ENCODE measurements at places on chromosomes 6 and 20. TPM values are rescaled to one million over a fixed set of nuclear protein-coding genes. Genes with fewer than 3 reads are reported as not detected.

Gene FAXC
- total RNA-seq = not detected

DNA sequence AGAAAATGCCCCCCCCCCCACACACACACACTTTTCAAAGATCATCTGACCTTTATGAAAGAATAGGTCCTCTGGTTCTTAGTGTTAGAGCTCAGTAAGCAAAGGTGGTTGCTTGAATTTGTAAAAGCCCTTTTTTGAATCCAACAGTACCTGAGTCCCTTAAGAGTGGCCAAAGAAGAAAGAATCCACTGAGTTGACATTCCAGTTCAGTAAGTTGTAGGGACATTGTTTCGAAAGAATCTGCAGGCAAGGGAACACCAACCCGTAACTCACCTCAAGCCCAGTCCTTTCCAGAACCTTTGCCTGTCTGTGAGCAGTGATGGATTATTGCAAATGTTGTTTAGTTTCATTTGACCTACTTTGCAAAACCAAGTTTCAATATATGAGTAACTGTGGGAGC lies 64.2 kb upstream of the MAP3K4 start:
- H3K4me1 ChIP-seq = no peaks in the 10 kb centered on the region
- H3K27ac ChIP-seq = no peak overlapping the region
- H3K27me3 ChIP-seq = no peaks in the 10 kb centered on the region
- no peaks in the 10 kb centered on the region for H3K36me3 ChIP-seq

GRCh38 chr6:130923350-130923749 lies 96.1 kb downstream of the SMLR1 start:
- no peaks in the 10 kb centered on the region for H3K36me3 ChIP-seq
- no peak for DNase-seq
- H3K4me3 ChIP-seq = no peak overlapping the region
- H3K27me3 ChIP-seq = no peaks in the 10 kb centered on the region
- peaks cover 2% of the 10 kb centered on the region for H3K4me1 ChIP-seq

GRCh38 chr6:2127484-2127911 lies 117.9 kb downstream of the GMDS start:
- no peaks in the 10 kb centered on the region for H3K4me1 ChIP-seq
- H3K27me3 ChIP-seq = no peaks in the 10 kb centered on the region
- no peaks in the 10 kb centered on the region for H3K36me3 ChIP-seq
- H3K4me3 ChIP-seq = no peak overlapping the region
- H3K27ac ChIP-seq = peak overlapping the region; percentile 12

- H3K4me3 ChIP-seq = peak within 1 kb of the TSS; percentile 69
- DNase-seq = peak; percentile 96
- peaks cover 62% of the 10 kb centered on the region for H3K4me1 ChIP-seq
- H3K27me3 ChIP-seq = no peaks in the 10 kb centered on the region
- peak within 1 kb of the TSS; percentile 83 for H3K27ac ChIP-seq
- no peaks in the 10 kb centered on the region for H3K36me3 ChIP-seq
These were observed at the start of gene PMEPA1 for GRCh38 chr20:57709823-57710799. PMEPA1 (minus strand) TSS chr20:57710015; CDS start chr20:57709582, 433 bp downstream.

DNA sequence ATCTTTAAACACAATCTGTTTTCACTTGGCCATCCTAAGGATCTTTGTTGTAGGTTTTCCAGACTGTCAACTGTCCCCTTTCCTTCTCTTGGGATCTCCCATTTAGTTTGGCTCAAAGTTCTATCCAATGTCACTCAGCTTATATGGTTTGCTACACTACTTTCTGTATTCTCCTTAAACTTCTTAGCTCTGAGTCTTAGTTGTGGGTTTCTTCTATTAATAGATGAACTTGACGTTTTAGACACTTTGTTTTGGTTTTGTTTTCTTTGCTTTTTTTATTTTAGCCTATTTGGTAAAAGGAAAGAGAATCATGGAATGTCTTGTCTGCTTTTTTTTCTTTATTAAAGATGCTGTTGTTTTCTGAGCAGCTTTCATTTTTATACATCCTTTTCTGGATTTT lies 11.4 kb downstream of the RMND1 start:
- H3K4me3 ChIP-seq = no peak overlapping the region
- no peak overlapping the region for H3K27ac ChIP-seq
- DNase-seq = no peak
- no peaks in the 10 kb centered on the region for H3K27me3 ChIP-seq
- peaks cover 3% of the 10 kb centered on the region for H3K36me3 ChIP-seq

DNA sequence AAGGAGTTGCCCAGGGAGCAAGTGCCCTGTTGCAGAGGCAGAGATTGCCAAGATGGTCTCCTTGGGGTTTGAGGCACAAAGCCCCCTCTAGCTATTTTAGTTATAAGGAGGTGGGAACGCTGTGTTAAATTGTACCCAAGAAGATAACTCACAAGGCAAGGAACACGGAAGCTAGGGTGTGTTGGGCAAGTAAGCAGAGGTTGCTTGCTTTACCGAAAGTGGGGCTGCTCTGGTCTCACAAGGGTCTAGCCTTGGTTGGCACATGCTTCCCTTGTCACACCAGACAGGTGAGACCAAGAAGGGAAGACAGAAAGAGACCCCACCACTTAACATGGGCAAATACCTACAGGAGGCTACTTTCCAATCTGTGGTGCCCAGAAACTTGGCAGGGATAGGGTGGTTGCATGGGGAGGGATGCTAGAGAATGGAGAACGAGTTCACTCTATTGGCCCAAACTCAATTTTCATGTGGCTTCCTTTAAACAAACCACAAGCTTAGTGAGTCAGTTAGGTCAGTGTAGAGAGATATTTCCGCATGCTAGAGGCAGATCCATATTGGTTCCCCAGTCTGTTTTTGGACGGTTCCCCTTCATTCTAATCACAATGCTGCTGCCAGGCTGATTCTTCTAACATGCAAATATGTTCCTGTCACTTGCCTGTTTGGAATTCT lies 42.4 kb downstream of the PLAGL1 start:
- no peaks in the 10 kb centered on the region for H3K36me3 ChIP-seq
- peaks cover 7% of the 10 kb centered on the region for H3K4me1 ChIP-seq
- H3K27ac ChIP-seq = no peak overlapping the region
- no peaks in the 10 kb centered on the region for H3K27me3 ChIP-seq

Gene RNF144B
- total RNA-seq = 33.6 TPM

DNA sequence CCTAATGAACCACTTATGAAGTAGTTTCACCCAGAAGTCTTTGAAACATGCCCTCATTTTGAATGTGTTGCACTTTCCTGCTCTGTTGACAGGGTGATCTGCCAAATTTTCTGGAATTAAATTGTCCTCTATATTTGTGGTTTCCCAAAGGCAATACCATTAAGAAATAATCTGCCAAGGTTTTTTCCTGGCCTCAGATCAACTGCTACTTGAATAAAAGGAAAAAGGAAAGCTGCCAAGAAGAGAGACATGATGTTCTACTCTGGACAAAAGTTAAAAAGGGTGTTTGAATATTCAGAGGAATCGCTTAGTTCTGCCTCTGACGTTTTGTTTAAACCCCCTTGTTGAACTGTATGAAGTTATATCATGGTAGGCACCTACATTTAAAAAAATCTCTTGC lies 37.4 kb upstream of the ARMH2 start:
- DNase-seq = no peak
- no peak overlapping the region for H3K27ac ChIP-seq
- no peaks in the 10 kb centered on the region for H3K4me1 ChIP-seq
- H3K27me3 ChIP-seq = no peaks in the 10 kb centered on the region

GRCh38 chr20:42531508-42531961 lies 658.2 kb downstream of the PTPRT start:
- no peak overlapping the region for H3K4me3 ChIP-seq
- no peak overlapping the region for H3K27ac ChIP-seq
- H3K27me3 ChIP-seq = no peaks in the 10 kb centered on the region
- DNase-seq = no peak
- no peaks in the 10 kb centered on the region for H3K36me3 ChIP-seq

Gene PRDM13
- not detected for total RNA-seq

DNA sequence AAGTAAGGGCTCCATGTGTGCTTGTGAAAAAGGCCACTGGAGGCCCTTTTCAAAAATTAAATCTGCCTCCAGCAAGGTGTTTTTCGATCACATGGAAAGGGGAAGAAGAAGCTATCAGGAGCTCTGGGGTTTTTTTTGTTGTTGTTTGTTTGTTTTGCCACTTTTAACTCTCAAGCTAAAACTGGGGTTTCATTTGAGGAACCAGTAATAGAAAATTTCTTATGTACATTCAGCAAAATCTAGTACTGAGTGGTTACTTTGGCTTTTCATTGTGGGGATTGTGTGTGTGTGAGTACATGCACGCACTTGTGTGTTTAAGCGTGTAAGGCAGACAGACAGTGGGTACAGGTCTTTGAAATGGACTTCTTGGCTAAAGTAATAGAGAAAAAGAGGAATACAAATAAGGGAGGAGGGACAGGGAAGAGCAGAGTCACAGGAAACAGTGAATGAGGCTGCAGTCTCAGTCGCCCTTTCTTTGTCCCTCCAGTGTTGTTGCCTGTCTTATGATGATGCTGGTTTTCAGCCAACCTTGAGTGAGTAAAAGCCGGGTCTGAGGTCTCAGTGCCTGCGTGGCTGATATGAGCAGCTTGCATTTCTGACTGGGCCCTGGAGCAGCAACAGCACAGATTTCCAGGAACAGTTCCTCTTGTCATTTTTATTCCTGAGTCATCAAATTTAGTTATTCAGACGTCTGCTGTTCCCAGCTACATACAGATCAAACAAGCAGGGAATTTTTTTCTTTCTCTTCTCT lies 26.2 kb downstream of the SLC16A10 start:
- H3K4me1 ChIP-seq = peaks cover 36% of the 10 kb centered on the region
- H3K4me3 ChIP-seq = peak overlapping the region; percentile 10
- peak overlapping the region; percentile 85 for H3K27ac ChIP-seq
- no peaks in the 10 kb centered on the region for H3K27me3 ChIP-seq

GRCh38 chr6:28137505-28137981 lies 4.1 kb upstream of the ZKSCAN8 start:
- H3K36me3 ChIP-seq = peaks cover 7% of the 10 kb centered on the region
- H3K4me3 ChIP-seq = peak overlapping the region; percentile 90
- H3K27ac ChIP-seq = peak overlapping the region; percentile 90
- no peaks in the 10 kb centered on the region for H3K27me3 ChIP-seq
- peaks cover 14% of the 10 kb centered on the region for H3K4me1 ChIP-seq

Gene DLL1
- 5.3 TPM for total RNA-seq

DNA sequence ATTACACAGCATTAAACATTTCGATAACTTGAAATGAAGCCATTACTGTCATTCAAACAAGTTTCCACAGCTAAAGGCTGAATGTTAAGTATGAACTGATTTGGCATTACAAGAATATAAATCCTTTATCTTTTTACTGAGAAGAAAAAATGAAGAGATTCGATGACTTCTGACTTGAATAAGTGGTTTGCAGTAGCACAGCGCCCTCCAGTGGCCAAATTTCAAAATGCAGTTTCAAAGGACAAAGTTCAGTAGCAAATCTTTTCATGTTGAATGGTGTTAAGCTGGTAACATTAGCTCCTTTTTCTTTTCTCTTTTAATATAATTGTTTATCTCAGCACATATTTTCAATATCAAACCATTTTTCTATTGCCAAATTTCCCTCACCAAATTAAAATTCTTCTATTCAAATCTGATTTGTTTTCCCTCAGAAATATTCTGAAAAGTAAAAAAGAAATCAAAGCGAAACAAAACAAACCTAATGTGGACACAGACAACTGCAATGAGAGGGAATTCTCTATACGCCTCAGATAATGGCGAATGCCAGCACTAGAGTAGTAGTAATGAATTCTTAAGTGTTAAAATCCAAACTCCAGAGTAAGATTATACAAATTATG lies 145.7 kb downstream of the BTBD9 start:
- H3K36me3 ChIP-seq = no peaks in the 10 kb centered on the region
- H3K27me3 ChIP-seq = no peaks in the 10 kb centered on the region
- H3K4me3 ChIP-seq = no peak overlapping the region
- H3K27ac ChIP-seq = no peak overlapping the region
- peak; percentile 57 for DNase-seq

GRCh38 chr20:44706301-44707017 lies 8.7 kb upstream of the CCN5 start:
- H3K4me1 ChIP-seq = peaks cover 28% of the 10 kb centered on the region
- no peak overlapping the region for H3K4me3 ChIP-seq
- DNase-seq = peak; percentile 84
- no peaks in the 10 kb centered on the region for H3K36me3 ChIP-seq
- H3K27me3 ChIP-seq = no peaks in the 10 kb centered on the region

Gene OPRL1
- 0.17 TPM for total RNA-seq

DNA sequence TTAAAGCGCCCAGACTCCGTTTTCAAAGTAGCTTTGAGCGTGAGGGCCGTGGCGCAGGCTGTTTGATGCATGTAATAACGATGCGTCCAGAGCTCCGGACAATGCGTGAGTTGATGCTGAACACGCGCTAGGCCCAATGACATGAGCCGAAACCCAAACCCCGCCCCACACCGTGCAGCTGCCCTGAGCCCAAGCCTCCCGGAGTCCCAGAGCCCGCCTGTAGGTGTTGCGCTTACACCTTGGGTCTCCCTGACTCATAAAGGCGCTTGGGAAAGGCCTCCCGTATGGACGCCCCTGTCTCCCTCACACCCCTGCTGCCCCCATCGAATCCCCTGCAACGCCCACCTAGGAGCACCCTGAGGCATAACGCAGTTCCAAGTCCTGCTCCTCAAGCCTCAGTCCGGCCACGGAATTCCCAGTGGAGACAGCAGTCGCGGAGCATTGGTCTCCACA lies 87.6 kb downstream of the ERMARD start:
- no peaks in the 10 kb centered on the region for H3K4me1 ChIP-seq
- H3K36me3 ChIP-seq = no peaks in the 10 kb centered on the region
- DNase-seq = no peak
- H3K27ac ChIP-seq = no peak overlapping the region
- no peak overlapping the region for H3K4me3 ChIP-seq

Gene FUT9
- total RNA-seq = not detected

DNA sequence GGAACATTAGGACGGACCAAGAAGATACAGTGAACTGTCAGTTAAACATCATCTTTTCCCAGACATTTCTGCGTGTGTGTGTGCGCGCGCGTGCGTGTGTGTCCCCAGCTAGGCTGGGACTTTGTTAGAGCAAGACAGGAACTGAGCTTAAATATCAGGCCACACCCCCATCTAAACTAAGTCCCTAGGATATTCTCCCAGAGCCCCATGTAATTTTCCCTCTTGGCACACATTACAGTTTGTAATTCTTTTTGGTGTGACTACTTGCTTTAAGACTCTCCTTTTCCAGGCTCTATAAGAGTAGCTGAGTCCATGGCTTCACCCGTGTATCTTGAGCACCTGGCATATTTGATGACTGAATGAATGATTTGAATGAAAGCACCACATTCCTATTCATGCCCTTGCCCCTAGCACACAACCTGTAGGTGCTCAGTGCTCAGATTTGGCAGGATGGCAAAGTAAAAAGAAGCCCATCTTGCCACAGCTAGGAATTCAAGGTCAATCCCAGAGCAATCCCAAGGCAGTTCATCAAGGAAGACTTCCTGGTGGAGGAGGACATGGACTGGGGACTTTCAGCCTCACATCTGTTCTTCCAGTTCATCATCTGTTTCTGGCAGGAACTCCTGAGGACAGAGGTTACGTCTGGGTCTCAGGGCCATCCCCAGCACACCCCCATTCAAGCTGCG lies 69.2 kb downstream of the MRPL14 start:
- H3K27ac ChIP-seq = peak overlapping the region; percentile 87
- H3K4me1 ChIP-seq = peaks cover 57% of the 10 kb centered on the region
- H3K36me3 ChIP-seq = no peaks in the 10 kb centered on the region
- no peak for DNase-seq

GRCh38 chr6:35218021-35218420 lies 4.3 kb downstream of the SCUBE3 start:
- DNase-seq = no peak
- H3K27me3 ChIP-seq = peaks cover 32% of the 10 kb centered on the region
- H3K36me3 ChIP-seq = no peaks in the 10 kb centered on the region
- no peak overlapping the region for H3K27ac ChIP-seq
- peaks cover 15% of the 10 kb centered on the region for H3K4me1 ChIP-seq

All from psoas muscle (tissue), 8 donors.